ENCODE measurements at places on chromosomes 2 and 18. TPM values are rescaled to one million over a fixed set of nuclear protein-coding genes. Genes with fewer than 3 reads are reported as not detected.

CABLES1 gene
- total RNA-seq, result 0.23 TPM

SNORC gene
- 2.7 TPM for total RNA-seq

DCDC2C gene
- total RNA-seq, result not detected

HDHD2 gene
- total RNA-seq, result 32.9 TPM

ZNF804A gene
- total RNA-seq, result 0.13 TPM

HOXD8 gene
- total RNA-seq, result not detected

GRCh38 chr2:98317214-98317613 lies 29.0 kb upstream of the CNGA3 start:
- DNase-seq, result no peak
- no peaks in the 10 kb centered on the region for H3K36me3 ChIP-seq
- no peaks in the 10 kb centered on the region for H3K4me1 ChIP-seq
- H3K27me3 ChIP-seq, result no peaks in the 10 kb centered on the region

DNA sequence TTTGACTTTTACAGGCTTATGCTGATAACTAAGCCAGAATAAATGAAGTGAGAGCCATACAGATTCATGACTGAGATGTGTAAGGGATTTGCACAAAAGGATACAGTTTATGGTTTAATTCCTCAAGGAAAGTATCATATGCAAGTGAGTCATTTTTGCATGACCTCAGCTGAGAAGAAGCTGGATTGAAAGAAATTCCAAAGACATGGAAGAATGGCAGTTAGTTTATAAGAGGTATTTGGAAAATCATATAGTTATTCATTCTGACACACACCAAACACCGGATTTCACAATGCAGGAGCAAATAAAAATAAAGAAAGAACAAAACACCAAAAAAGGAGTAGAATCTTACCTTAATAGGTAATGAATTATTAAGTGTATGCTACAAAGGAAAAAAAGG lies 83.2 kb upstream of the RND3 start:
- DNase-seq, result no peak
- H3K27ac ChIP-seq, result no peak overlapping the region
- no peaks in the 10 kb centered on the region for H3K27me3 ChIP-seq
- no peaks in the 10 kb centered on the region for H3K36me3 ChIP-seq
- H3K4me1 ChIP-seq, result no peaks in the 10 kb centered on the region

GRCh38 chr2:20487392-20488174 lies 40.7 kb downstream of the RHOB start:
- H3K4me1 ChIP-seq, result no peaks in the 10 kb centered on the region
- no peak overlapping the region for H3K27ac ChIP-seq
- no peak overlapping the region for H3K4me3 ChIP-seq
- no peaks in the 10 kb centered on the region for H3K36me3 ChIP-seq

GRCh38 chr2:151217343-151217742 lies 44.3 kb downstream of the RBM43 start:
- DNase-seq, result no peak
- H3K36me3 ChIP-seq, result no peaks in the 10 kb centered on the region
- no peak overlapping the region for H3K27ac ChIP-seq
- H3K4me1 ChIP-seq, result no peaks in the 10 kb centered on the region
- H3K4me3 ChIP-seq, result no peak overlapping the region

DNA sequence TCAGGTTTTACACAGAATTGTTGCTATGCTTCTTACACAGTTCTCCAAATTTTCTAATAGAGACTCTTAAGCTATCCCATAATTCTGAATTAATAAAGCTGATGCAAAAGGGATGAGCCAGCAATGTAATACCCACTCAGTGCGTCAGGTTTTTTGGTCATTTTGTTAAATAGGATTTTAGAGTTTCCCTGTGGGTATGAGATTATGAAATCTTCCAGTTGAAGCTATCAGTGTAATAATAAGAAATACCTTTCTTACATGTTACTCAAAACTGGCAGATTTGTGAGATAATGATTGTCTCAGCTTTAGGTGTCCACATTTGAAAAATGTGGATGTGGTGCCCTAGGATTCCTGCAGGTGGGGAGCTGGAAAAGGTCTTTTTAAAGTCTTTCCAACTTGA lies 44.5 kb downstream of the SOCS6 start:
- H3K4me3 ChIP-seq, result no peak overlapping the region
- H3K27me3 ChIP-seq, result no peaks in the 10 kb centered on the region

- DNase-seq, result no peak
- no peaks in the 10 kb centered on the region for H3K27me3 ChIP-seq
- no peak overlapping the region for H3K27ac ChIP-seq
Observed at GRCh38 chr2:36528766-36529392, 69.1 kb downstream of the FEZ2 start.

GRCh38 chr2:206856513-206856912 lies 82.8 kb upstream of the CPO start:
- H3K36me3 ChIP-seq, result no peaks in the 10 kb centered on the region
- H3K27me3 ChIP-seq, result no peaks in the 10 kb centered on the region
- no peak overlapping the region for H3K4me3 ChIP-seq
- peaks cover 10% of the 10 kb centered on the region for H3K4me1 ChIP-seq

GRCh38 chr2:120857422-120857821 lies 121.8 kb downstream of the GLI2 start:
- H3K4me3 ChIP-seq, result no peak overlapping the region
- no peak for DNase-seq
- H3K27me3 ChIP-seq, result peaks cover 5% of the 10 kb centered on the region
- H3K27ac ChIP-seq, result no peak overlapping the region
- no peaks in the 10 kb centered on the region for H3K4me1 ChIP-seq
- no peaks in the 10 kb centered on the region for H3K36me3 ChIP-seq
